ENCODE measurements at places on chromosomes 1 and 21.

- DNase-seq: no peak
Observed at GRCh38 chr1:35886577-35887431, 3.8 kb downstream of the AGO1 start.

DNA sequence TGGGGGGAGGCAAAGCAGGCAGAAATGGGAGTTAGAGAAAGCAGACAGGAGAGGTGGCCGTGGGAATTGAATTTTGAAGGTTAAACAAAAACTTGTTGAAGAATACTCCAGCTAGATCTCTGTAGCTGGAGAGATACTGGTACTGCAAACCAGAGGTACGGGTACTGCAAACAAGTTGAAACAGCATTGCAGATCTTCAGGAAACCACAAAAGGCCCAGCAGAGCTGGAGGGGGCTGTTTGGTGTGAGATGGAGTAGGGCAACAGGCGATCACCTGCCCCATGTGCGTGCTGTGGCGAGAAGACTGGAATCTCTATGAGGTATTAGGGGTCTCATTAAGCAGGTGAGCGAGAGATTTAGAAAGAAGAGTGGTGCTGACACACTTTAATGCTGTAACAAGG lies 77.7 kb upstream of the RGS4 start:
- DNase-seq: no peak

GRCh38 chr1:181356505-181357340 lies 126.6 kb upstream of the CACNA1E start:
- DNase-seq: peak; percentile 50

GRCh38 chr1:19307794-19308508 lies 4.0 kb downstream of the AKR7A2 start:
- DNase-seq: no peak

GRCh38 chr1:212458817-212459216 lies 26.1 kb downstream of the NENF start:
- no peak for DNase-seq

DNA sequence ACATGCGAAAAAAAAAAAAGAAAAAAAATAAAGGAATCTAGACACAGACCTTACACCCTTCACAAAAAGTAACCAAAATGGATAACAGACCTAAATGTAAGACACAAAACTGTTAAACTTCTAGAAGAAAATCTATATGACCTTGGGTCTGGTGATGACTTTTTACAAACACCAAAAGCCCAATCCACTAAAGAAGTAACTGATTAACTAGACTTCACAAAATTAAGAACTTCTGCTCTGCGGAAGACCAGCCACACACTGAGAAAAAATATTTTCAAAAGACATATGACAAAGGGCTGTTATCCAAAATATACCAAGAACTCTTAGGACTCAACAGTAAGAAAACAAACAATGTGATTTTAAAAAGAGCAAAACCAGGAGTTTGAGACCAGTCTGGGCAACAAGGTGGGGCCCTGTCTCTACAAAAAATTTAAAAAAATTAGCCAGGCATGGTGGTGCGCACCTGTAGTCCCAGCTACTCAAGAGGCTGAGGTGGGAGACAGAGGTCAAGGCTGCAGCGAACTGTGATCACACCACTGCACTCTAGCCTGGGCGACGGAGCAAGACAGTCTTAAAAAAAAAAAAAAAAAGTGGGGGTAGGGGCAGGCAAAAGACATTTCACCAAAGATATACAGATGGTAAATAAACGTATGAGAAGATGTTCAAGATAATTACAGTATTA lies 9.8 kb downstream of the PARP1 start:
- DNase-seq: no peak
